ENCODE measurements at places on chromosomes 13 and 19. TPM values are rescaled to one million over a fixed set of nuclear protein-coding genes. Genes with fewer than 3 reads are reported as not detected.

GRCh38 chr13:28056970-28057712 is 43.2 kb downstream of the FLT3 start:
- H3K4me1 ChIP-seq, result no peaks in the 10 kb centered on the region
- no peaks in the 10 kb centered on the region for H3K36me3 ChIP-seq
- no peak overlapping the region for H3K4me3 ChIP-seq
- no peak for DNase-seq

GRCh38 chr19:22617614-22618320 is 16.4 kb upstream of the ZNF492 start:
- no peaks in the 10 kb centered on the region for H3K36me3 ChIP-seq
- H3K4me3 ChIP-seq, result no peak overlapping the region
- DNase-seq, result no peak
- no peak overlapping the region for H3K27ac ChIP-seq
- H3K4me1 ChIP-seq, result no peaks in the 10 kb centered on the region
- H3K27me3 ChIP-seq, result peaks cover 5% of the 10 kb centered on the region

DNA sequence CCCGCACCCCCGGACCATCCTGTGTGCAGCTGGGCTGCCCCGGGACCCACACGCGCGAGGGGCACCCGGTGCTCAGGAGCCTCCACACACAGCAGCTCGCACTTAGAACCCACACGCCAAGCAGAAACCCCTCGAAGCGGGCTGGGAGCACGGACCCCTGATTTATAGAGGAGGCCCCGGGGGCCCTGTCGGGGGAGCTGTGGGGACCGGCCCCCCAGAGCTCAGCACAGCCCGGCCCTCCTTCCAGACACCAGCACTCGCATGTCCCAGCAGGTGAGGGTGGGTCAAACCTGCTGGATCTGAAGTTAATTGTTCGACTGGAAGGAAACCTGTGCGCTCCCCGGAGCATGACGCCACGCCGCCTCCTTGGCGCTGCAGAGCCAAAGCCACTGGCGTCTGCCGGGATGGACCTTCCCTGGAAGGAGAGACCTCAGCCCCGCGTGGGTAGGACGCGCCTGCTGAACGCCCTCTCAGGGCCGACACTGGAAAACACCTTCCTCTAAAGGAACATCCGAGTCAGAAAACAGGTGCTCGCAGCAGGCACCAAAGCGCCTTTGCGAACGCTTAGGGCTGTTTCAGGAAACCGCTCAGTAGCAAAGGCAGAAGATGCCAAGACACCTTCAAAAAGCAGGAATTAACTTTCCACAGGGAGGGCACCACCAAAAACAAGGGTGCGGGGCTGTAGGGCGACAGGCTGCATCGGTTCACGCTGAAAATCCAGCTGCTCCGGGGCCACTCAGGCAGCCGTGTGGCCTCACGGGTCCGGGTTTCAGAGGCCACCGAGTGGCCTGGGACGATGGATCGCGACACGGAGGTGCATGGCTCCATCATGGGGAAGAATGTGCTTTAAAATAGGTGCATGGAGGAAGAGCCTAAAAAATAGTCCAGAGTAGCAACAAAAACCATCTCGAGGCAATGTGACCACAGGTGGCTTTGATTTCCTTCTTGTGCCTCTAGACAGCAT is 37.8 kb upstream of the GRTP1 start:
- H3K36me3 ChIP-seq, result no peaks in the 10 kb centered on the region
- no peak overlapping the region for H3K27ac ChIP-seq
- H3K27me3 ChIP-seq, result no peaks in the 10 kb centered on the region
- H3K4me3 ChIP-seq, result no peak overlapping the region
- H3K4me1 ChIP-seq, result no peaks in the 10 kb centered on the region

DNA sequence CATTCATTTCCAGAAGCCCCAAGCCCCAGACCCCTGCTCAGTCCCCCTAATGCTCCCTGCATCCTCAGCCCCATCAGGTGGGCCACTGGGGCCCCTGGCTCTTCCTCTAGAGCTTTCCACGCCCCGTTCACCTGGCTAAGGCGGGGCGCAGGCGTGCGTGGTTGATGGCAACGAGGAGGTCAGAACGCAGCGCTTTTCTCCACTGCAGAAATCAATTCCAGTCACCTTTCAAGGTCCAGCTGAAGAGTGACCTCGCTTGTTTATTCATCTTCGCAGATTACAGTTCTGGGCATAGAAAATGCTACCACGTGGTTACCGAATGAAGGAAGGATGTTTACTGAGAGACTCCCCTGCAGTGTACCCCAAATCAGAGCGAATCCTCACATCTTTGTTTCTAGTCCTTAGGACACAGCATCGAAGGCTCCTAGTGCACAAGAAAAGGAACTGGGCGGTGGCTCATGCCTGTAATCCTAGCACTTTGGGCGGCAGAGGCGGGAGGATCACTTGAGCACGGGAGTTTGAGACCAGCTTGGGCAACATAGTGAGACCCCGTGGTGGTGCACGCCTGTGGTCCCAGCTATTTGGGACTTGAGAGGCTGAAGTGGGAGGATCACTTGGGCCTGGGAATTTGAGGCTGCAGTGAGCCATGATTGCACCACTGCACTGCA is 828 bp upstream of the PBX4 start:
- DNase-seq, result no peak
- peaks cover 11% of the 10 kb centered on the region for H3K36me3 ChIP-seq
- no peaks in the 10 kb centered on the region for H3K27me3 ChIP-seq
- peak overlapping the region; percentile 72 for H3K27ac ChIP-seq

GRCh38 chr13:30499338-30499737 is 33.6 kb upstream of the HMGB1 start:
- no peaks in the 10 kb centered on the region for H3K36me3 ChIP-seq
- no peak for DNase-seq
- H3K27ac ChIP-seq, result no peak overlapping the region
- no peaks in the 10 kb centered on the region for H3K27me3 ChIP-seq
- H3K4me3 ChIP-seq, result no peak overlapping the region
- H3K4me1 ChIP-seq, result peaks cover 11% of the 10 kb centered on the region

GRCh38 chr13:33318744-33319143 is 33.2 kb upstream of the STARD13 start:
- H3K36me3 ChIP-seq, result no peaks in the 10 kb centered on the region
- no peak overlapping the region for H3K4me3 ChIP-seq
- no peak overlapping the region for H3K27ac ChIP-seq

DNA sequence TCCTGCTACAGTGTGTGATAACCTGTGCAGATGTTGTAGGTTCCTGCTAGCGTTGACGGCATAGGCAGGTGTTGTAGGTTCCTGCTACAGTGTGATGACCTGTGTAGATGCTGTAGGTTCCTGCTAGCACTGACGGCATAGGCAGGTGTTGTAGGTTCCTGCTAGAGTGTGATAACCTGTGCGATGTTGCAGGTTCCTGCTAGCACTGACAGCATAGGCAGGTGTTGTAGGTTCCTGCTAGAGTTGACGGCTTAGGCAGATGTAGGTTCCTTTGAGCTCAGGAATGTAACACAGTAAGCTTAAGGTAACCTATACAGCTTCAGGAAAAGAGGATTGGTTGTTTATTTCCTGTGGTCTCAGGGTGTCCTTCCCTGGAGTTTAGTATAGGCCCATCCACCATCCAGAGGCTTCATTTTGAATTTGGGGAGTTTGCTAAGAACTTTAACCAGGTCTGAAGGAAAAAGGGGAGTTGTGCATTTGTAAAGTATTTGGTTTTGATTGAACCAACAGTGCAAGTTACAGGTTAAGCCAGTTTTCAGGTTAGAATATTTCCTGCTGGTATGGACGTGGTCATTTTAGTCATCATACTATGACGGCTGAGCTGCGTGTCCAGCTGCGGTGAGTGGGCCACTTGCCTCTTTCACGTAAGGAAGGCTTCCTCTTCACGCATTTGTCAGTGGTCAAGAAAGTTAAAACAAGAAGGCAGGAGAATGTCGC is 53.8 kb downstream of the ATP11A start:
- DNase-seq, result no peak
- no peak overlapping the region for H3K27ac ChIP-seq
- no peaks in the 10 kb centered on the region for H3K4me1 ChIP-seq
- H3K36me3 ChIP-seq, result no peaks in the 10 kb centered on the region

DNA sequence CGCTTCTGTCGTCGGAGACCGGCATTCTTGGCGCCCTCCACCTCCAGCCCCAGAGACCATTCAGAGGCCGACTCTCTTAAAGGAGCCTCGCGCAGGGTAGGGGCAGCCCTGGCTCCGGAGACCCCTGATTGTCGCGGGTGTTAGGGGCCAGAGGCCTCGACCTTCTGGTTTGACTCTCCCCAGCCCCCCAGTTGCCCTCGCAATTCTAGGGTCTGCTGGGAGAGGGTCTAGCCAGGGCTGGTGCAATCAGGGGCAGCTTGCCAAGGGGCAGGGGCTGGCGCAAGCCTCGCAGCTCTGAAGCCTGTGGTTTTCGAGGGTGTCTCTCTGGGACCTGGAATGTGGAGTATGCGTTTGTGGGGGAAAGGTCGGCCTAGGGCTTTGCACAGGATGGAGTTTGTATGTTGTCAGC is 1.6 kb upstream of the SLC7A10 start:
- peak overlapping the region; percentile 32 for H3K4me3 ChIP-seq
- peaks cover 4% of the 10 kb centered on the region for H3K36me3 ChIP-seq
- H3K27ac ChIP-seq, result no peak overlapping the region
- DNase-seq, result no peak
- H3K4me1 ChIP-seq, result peaks cover 7% of the 10 kb centered on the region

GRCh38 chr19:1840541-1841115 is 7.7 kb downstream of the REXO1 start:
- H3K4me3 ChIP-seq, result no peak overlapping the region
- peaks cover 2% of the 10 kb centered on the region for H3K36me3 ChIP-seq
- H3K27ac ChIP-seq, result no peak overlapping the region
- peaks cover 39% of the 10 kb centered on the region for H3K4me1 ChIP-seq

The CILP2 gene
- 0.31 TPM for total RNA-seq

The C1QTNF9B gene
- total RNA-seq, result not detected

The C19orf85 gene
- not detected for total RNA-seq

The LILRA5 gene
- not detected for total RNA-seq

All from activated CD8-positive, alpha-beta T cell treated with anti-CD3 and anti-CD28 coated beads for 36 hours (primary cell).